Aorta (tissue), 5 donors: ENCODE measurements at places on chromosomes 2 and 18. TPM values are rescaled to one million over a fixed set of nuclear protein-coding genes. Genes with fewer than 3 reads are reported as not detected.

DNA sequence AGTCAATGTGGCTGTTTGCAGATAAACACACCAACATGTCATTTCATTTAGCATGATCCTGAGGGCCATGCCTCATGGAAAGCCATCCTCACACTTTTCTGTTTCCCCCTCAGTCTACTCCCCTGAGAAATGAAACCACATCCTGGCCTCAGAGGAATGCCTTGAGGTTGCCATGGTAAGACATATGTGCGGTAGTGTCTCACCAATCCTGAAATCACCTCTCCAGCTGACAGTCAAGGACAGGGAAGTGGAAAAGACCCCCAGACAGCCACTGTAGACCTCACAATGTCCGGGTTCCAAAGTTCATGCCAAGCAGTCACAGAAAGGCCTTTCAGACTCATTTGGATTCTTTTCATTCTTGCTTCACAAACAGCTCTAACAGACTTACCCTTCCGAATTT is 175.2 kb upstream of the PKDCC start:
- H3K4me1 ChIP-seq = no peaks in the 10 kb centered on the region
- H3K27ac ChIP-seq = no peak overlapping the region
- no peak overlapping the region for H3K4me3 ChIP-seq
- no peak for DNase-seq
- H3K36me3 ChIP-seq = no peaks in the 10 kb centered on the region

- H3K27ac ChIP-seq = no peak overlapping the region
- no peak overlapping the region for H3K4me3 ChIP-seq
- no peaks in the 10 kb centered on the region for H3K4me1 ChIP-seq
- no peak for DNase-seq
Measured at GRCh38 chr18:845152-845819, 33.2 kb upstream of the YES1 start.

GRCh38 chr2:200787351-200788120 is 24.2 kb upstream of the BZW1 start:
- H3K36me3 ChIP-seq = no peaks in the 10 kb centered on the region
- H3K27ac ChIP-seq = peak overlapping the region; percentile 56
- no peak for DNase-seq
- no peaks in the 10 kb centered on the region for H3K27me3 ChIP-seq
- H3K4me1 ChIP-seq = no peaks in the 10 kb centered on the region

The RAPGEF4 gene
- total RNA-seq = 6.7 TPM

DNA sequence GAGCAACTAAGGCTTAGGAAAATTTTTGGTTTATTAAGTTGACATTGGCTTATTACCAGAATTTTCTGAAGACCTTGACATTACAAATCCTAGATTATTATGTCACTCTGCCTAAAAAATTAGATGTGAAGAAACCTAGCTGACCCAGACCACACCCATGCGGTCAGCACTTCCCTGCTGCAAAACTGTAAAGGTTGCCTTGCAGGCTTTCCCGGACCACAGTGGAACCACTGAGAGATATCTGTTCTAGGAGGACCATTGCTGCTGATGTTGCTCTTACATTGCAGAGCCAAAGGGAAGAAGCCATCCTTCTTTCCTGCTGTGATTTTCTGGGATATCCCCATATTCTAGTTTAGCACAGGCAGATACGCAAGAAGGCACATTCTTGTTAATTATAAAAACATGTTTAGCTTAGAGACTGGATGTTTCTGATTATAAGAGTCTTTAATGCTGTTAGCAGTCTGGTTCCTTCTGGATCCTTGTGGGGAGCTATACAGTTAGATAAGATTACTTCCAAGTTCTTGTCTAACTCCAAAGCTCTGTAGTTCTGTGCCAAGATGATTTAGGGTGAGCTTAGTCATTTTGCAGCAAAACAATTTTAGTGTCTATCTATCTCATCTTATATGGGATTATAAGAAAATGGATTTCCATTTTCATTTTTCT is 70.2 kb downstream of the AOX1 start:
- H3K4me1 ChIP-seq = no peaks in the 10 kb centered on the region
- no peak overlapping the region for H3K4me3 ChIP-seq
- no peaks in the 10 kb centered on the region for H3K27me3 ChIP-seq
- peaks cover 5% of the 10 kb centered on the region for H3K36me3 ChIP-seq

DNA sequence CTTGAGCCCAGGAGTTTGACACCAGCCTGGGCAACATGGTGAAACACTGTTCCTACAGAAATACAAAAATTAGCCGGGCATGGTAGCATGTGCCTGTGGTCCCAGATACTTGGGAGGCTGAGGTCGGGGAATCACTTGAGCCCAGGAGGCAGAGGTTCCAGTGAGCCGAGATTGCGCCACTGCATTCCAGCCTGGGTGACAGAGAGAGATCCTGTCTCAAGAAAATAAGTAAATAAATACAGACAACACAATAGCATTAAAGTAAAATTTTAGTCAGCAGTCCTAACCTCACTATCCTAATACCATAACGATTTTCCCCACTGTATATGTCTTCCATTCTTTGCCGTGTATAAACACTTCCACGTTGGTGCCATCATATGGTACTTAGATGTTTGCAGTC is 83.0 kb upstream of the MBOAT2 start:
- no peaks in the 10 kb centered on the region for H3K36me3 ChIP-seq
- no peaks in the 10 kb centered on the region for H3K4me1 ChIP-seq
- no peak for DNase-seq
- H3K27me3 ChIP-seq = no peaks in the 10 kb centered on the region
- H3K4me3 ChIP-seq = no peak overlapping the region
